ENCODE measurements at places on chromosomes 7 and 10.

- DNase-seq = no peak
These were observed 1.8 kb downstream of the CLEC2L start for GRCh38 chr7:139525239-139525638.

DNA sequence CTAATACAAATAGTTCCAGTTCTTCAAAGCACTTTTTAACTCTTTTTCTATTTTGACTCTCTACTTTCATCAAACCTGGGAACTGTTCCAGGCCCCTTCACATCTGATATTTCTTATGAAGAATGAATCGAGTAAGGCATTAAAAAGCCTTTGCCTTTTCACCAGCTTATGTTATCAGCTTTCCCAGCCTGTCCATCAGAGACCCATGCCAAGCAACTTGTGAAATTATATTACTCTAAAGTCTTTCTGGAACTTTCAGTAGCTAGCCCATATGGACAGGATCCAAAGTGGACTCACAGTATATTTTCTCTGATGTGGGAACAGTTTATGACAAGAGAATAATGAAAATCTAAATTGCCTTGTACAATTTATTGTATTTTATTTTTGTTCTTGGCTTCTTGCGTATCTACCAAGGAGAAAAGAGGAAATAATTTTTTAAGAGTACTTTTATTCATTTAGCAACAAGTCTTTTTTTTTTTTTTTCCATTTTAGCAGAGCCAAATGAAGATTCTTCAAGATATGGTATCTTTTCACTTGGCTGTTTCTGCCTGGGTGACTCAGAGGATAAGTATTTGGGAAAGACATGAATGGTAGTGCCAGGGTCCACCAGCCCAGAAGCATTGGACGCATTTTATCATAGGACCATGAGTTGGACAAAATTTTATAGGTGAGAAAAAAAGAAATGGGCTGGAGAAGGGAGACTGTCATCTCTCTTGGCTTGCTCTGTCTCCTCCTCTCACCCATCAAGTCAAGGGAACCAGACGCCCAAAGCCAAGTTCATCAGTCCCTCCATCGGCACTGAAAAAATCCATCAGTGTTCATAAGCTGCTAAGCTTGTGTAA is 195.8 kb upstream of the NEBL start:
- no peak for DNase-seq

- DNase-seq = no peak
These were observed 236.3 kb upstream of the CTBP2 start for GRCh38 chr10:125396676-125397075.

DNA sequence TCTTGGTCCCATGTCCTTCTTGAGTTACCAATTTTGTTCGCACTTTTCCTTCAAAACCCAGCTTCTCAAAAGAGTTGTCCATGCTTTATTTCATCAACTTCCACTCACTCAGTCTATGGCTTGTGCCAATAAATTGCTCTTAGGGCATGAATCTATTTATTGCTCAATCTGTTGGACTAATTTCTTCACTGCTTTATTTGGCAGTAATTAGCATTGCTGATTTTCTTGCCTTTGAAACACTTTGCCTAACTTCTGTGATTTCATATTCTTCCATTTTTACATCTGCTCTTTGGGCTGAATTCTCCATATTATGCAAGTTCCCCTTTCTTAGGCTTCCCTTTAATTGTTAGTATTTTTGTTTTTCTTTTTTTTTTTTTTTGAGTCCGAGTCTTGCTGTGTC is 16.8 kb downstream of the DLD start:
- DNase-seq = no peak

- DNase-seq = no peak
These were observed 228.9 kb upstream of the TCF7L2 start for GRCh38 chr10:112721080-112721698.

GRCh38 chr7:77439572-77439971 is 23.4 kb upstream of the GSAP start:
- DNase-seq = peak; percentile 15

- DNase-seq = no peak
These were observed 113.0 kb downstream of the SEC23IP start for GRCh38 chr10:120005207-120006201.

- DNase-seq = no peak
These were observed 733.5 kb downstream of the ZWINT start for GRCh38 chr10:55627501-55628051.

DNA sequence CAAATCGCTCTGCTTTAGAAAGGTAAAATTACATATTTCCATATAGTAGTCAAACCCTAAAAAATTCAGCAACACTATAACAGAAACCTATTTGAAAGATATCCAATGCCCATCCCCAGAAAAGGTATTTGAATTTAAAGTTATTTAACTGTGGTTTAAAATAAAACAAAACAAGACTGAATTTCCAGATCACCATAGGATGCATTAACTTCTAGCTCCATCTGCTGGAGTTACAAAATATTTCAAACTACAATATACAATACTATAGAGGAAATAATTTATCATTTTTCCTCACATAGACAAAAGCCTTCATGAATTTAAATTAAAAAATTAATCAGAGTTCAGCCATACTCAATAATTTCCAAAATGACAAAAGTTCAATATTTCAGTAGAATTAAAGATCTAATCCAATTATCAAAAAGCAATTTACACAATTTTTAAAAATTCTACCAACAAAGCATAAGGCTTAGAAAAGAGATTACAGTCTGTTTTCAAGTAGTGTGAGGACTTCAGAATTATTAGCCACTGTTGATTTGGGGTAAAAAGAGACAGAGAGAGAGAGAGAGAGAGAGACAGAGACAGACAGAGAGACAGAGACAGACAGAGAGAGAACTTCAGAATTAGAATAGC is 75.9 kb downstream of the LMBR1 start:
- DNase-seq = no peak

DNA sequence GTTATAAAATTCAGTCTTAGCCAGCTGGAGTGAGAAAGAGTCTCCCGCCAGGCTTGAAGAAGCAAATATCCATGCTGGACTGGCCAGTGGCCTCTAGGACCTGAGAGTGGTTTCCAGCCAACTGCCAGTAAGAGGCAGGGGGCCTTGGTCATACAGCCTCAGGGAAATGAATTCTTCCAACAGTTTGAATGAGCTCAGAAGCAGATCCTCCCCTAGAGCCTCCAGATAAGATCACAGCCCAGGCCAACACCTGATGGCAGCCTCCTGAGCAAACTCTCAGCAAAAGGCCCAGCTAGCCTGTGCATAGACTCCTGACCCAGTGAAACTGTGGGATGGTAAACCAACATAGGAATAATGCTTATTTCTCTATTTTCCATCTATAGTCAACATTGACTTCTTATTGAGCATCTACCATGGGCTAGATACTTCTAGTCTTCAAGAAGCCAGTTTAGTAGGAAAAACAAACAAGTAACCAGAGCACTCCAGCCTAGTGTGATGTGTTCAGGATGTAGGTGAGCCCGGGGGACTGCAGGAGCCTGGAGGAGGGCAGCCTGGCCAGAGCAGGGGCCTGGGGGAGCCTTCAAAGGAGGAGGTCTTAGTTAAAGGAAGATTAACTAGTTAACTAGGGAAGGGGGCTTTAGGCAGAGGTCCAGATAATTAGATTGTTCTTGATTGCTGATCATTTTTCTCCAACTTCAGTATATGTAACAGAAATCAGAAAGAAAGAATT is 115.4 kb upstream of the ADO start:
- DNase-seq = no peak

DNA sequence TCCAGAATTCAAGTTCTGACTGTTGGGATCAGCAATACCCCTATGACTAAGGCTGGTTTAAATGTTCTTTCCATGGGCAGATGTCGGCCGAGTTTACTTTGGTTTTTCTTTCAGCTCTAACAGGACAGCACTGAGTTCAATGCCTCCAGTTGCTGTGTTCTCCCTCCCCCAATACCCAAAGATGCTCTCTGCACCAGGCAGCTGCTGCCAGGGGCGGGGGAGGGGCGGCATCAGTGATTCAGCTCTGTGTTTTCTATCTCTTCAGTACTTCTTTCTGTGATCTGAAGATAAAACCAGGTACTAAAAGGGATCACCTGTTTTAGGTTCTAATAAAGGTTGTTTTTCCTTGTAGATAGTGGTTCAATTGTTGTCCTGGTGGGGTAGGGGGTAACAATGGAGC is 576.7 kb upstream of the POT1 start:
- DNase-seq = no peak

DNA sequence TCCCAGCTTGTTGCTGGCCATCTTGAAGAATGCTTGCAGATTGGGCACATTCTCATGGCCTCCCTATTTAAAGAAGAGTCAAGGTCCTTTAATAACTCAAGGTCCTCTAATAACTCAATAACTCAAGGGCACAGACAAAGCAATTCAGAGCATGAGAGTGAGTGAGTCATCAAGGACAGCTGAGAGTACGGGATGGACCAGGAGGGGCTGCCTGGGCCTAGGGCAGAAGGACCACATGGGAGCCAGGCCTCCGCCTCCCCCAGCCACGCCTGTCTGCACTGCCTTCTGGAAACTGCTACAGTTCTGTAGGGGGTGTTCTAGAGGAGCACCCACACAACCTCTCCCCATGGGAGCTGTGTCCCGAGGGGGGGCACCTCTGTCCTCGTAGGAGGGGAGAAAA is 48.9 kb downstream of the ZNF503 start:
- DNase-seq = no peak

GRCh38 chr10:133396035-133396624 is 2.2 kb downstream of the MTG1 start:
- no peak for DNase-seq

DNA sequence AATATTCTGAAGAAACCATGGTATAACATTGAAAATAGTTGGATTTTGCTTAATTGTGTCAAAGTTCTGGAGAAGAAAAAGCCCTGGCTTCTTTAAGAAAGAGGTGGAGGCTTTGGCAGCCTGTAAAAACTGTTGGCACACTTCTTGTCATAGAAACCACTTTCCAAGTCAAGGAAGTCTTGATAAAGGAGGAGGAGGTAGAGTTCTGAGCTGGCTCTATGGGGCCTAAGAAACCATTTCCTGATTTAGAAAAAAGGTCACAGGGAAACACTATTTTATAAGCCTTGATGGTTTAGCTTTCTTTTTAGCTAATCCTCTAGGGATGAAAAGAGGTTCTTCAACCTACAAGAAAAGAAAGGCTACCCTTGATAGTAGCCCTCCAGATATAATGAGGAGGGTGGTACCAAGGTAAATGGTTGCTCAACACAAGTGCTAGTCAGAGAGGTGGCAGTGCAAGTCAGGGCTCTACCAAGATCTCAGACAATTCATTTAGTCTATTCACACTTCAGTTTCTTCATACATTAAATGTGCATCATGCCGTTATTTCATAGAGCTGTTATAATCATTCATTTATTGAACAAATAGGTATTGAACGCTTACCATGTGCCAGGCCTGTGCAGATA is 346.9 kb downstream of the RNLS start:
- no peak for DNase-seq

DNA sequence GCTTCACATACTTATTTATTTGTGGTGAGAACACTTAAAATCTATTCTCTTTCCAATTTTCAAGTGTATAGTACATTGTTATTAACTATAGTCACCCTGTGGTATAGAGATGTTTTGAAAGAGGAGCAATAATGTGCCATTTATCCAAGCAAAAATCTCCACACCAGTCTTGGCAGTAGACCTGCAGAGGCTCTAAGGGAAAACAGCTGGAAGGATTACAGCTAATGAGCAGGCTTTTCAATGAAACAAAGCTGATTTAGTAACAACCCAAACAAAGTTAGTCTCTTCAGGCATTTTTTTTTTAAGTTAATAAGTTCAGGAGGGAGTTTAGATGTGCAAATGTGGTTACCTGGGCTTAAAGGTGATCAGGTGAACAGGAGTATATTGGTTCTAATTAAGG is 101.9 kb downstream of the EVX1 start:
- DNase-seq = no peak

- DNase-seq = no peak
These were observed 12.2 kb upstream of the CHST15 start for GRCh38 chr10:124105594-124105993.

DNA sequence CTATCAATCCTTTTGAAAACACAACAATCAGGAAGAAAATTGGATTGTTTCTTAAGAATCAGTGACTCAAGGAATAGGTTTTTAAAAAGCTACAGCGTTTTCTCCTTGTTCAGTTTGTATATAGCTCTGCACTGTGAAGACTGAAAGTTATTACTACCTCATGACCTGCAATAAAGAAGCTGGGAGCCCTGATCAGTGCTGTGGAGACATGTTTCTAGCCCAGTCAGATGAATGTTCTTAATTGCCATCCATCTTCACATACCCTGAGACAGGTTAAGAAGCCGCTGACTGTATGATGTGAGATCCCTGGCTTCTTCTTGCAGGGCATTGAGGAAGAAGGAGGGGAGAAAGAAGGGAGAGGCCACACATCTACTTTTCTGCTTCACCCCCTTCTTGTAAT is 58.0 kb upstream of the VWC2 start:
- no peak for DNase-seq

DNA sequence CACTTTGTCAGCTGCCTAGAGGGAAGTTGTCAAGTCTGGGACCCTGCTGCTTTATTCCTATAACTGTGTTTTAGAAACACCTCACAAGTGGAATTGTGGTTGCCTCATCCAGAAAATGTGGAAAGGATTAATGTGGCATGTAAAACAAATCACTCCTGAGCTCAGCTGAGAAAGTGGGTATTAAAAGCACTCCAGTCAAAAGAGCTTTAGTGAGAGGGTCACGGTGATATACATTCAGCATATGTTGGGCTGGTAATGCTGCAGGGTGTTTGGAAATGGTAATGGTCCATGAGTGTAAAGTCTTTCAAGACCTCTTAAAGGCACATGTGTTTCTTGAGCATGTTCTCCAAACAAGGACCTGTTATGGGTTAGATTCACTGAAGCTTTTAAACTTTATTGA is 318.2 kb upstream of the MEOX2 start:
- DNase-seq = no peak

DNA sequence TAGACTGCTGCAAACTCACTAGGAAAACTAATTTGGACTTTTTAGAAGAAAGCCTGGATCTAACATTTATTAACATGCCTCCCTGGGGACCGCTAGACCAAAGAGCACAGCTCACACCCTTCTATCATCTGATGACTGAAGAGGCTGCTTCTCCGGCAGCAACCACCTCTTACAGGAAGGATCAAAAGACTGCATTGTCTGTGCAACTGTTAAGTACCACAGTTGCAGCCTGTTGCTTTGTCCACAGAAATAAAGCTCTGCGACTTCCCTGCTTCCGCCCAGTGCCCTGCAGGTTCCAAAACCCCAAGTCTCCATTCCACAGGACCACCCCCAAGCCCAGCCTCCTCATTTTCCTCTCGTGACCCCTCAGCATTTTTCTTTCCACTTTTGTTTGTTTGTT is 14.0 kb upstream of the PODXL start:
- DNase-seq = no peak
